Endodermal cell (in vitro differentiated cells): ENCODE measurements at places on chromosomes 2 and 18. TPM values are rescaled to one million over a fixed set of nuclear protein-coding genes. Genes with fewer than 3 reads are reported as not detected.
A peak's percentile ranks its signal among the peaks of the same experiment; 100 is the strongest.

DNAH7 gene
- 1.1 to 1.2 TPM (median 1.1 TPM) in 3 replicates for total RNA-seq

ZNG1B gene
- 40.9 to 55.7 TPM (median 47.1 TPM) in 3 replicates for total RNA-seq

GULP1 gene
- 26.5 and 29.6 TPM in 2 replicates for total RNA-seq

- no peak for DNase-seq
- H3K36me3 ChIP-seq: no peaks in the 10 kb centered on the region
- no peak overlapping the region for H3K4me3 ChIP-seq
- H3K4me1 ChIP-seq: no peaks in the 10 kb centered on the region
- no peaks in the 10 kb centered on the region for H3K27me3 ChIP-seq
- H3K27ac ChIP-seq: no peak overlapping the region
These were observed 521 bp upstream of the PROM2 start for GRCh38 chr2:95273566-95274290.

DNA sequence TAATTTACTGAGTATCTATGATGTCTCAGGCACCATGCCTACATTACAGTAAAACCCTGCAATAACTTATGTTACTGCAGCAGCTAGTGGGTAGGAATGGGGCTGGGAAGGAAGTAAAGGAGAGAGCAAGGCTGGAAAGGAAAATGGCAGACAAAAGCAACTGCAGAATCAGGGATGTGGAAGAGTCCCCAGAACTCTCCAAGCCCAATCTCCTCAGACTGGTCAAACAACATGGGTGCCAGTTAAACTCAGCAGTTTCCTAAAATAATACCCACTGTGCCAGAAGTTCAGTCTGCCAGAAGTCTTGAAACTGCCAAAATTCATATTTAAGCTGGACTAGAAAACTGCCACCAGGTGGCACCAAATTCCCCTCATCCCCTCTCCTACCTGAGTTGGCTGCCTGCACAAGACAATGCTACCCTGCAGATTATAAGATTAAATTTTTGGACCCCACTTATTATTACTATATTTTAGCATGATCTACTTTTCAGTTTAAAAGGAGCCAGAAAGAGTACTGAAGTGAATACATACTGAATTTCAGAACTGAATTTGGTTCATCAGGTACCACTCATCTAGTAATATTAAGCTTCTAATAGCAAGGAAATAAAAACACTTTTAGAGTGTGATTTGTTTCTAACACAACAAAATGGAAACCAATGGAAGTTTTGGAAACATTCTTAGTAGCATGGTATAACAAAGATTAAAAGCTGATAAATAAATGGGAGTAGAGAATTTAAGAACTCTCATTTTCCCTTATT, 86.8 kb upstream of the DNER start:
- no peak overlapping the region for H3K27ac ChIP-seq
- peaks cover 94% of the 10 kb centered on the region for H3K36me3 ChIP-seq
- no peak overlapping the region for H3K4me3 ChIP-seq
- H3K4me1 ChIP-seq: no peaks in the 10 kb centered on the region

GRCh38 chr2:139369423-139370409, 589.5 kb upstream of the NXPH2 start:
- H3K4me3 ChIP-seq: no peak overlapping the region
- no peaks in the 10 kb centered on the region for H3K36me3 ChIP-seq
- no peak overlapping the region for H3K27ac ChIP-seq
- DNase-seq: peak; percentile 60

- peaks cover 14% of the 10 kb centered on the region for H3K4me1 ChIP-seq
- DNase-seq: no peak
- H3K27ac ChIP-seq: peak overlapping the region; percentile 100
These were observed 2.7 kb upstream of the TGIF1 start for GRCh38 chr18:3447068-3447894.

DNA sequence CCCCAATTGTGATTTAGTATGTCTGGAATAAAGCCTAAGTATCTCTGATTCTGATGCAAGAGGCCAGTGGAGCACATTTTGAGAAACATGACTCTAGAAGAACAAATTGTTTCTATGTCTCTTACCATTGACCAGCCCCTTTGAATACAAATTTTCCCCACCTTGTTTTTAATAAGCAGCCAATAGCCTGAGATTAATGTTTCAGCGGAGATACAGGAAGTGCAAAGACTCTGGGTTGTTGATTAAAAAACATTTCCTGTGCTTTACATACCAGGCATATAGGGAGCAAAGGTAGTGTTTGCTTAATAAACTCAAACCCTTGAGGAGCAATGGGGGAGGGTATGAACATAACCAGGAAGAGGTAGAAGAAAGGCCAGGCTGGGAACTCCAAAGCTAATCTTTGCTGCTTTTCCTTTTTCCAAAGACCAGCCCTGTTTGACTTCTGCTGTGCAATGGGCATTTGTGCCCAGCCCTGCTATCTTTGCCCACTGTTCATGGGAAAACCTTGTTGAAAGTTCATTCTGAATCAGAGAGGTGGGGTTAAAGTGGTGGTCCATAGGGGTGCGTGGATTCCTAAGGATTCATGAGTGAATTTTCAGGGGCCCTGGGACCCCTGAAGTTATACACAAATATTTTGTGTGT, 29.3 kb downstream of the UPP2 start:
- DNase-seq: no peak
- peaks cover 21% of the 10 kb centered on the region for H3K4me1 ChIP-seq
- no peak overlapping the region for H3K27ac ChIP-seq
- no peaks in the 10 kb centered on the region for H3K27me3 ChIP-seq

DNA sequence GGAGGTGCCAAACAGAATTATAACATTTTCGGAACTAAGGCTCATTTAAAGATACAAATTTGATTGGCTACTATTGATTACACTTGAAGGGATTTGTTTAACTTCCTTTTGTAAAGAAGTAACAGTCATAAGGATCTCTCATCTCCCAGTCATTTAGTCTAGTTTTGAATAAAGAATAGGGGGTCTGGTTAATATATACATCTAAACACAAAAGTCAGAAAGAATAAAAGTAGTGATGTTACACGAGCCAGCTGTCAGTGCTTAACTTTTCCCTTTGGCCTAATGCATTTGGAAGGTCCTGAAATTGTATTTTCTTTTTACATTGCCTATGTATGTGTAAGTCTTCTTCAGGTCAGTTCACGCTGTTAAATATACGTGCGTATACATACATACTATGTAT, 8.1 kb downstream of the SEPTIN2 start:
- DNase-seq: no peak
- H3K27ac ChIP-seq: no peak overlapping the region
- H3K4me1 ChIP-seq: no peaks in the 10 kb centered on the region
- no peak overlapping the region for H3K4me3 ChIP-seq

DNA sequence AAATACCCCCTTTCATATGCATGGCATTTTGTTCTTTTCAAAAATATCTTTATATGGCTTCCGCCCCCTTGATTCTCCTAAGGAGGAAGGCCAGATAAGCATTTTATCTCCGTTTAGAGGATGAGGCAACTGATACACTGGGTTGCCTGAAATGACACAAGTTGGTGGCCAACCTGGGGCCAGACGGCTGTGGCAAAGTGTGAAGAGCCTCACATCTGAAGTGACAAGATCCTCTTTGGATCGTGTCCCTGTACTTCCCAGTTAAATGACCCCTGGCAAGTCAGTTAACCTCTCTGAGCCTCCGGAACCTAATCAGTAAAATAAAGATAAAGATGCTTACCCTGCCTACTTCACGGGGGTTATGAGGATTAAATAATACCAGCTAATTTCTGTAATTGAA, 4.6 kb downstream of the SETBP1 start:
- H3K27me3 ChIP-seq: no peaks in the 10 kb centered on the region
- peaks cover 5% of the 10 kb centered on the region for H3K36me3 ChIP-seq
- peaks cover 27% of the 10 kb centered on the region for H3K4me1 ChIP-seq
- DNase-seq: no peak

GRCh38 chr2:36373149-36373926, 17.8 kb downstream of the CRIM1 start:
- H3K4me3 ChIP-seq: no peak overlapping the region
- H3K27ac ChIP-seq: no peak overlapping the region
- peak; percentile 50 for DNase-seq

- no peaks in the 10 kb centered on the region for H3K36me3 ChIP-seq
- no peaks in the 10 kb centered on the region for H3K4me1 ChIP-seq
- H3K27me3 ChIP-seq: no peaks in the 10 kb centered on the region
- no peak for DNase-seq
- H3K27ac ChIP-seq: no peak overlapping the region
These were observed 103.1 kb downstream of the MSTN start for GRCh38 chr2:189959450-189959849.

- no peaks in the 10 kb centered on the region for H3K27me3 ChIP-seq
- no peaks in the 10 kb centered on the region for H3K36me3 ChIP-seq
- H3K4me3 ChIP-seq: no peak overlapping the region
- no peak overlapping the region for H3K27ac ChIP-seq
- no peak for DNase-seq
- H3K4me1 ChIP-seq: peaks cover 22% of the 10 kb centered on the region
These were observed 29.5 kb downstream of the LAMA3 start for GRCh38 chr18:23718731-23719130.

DNA sequence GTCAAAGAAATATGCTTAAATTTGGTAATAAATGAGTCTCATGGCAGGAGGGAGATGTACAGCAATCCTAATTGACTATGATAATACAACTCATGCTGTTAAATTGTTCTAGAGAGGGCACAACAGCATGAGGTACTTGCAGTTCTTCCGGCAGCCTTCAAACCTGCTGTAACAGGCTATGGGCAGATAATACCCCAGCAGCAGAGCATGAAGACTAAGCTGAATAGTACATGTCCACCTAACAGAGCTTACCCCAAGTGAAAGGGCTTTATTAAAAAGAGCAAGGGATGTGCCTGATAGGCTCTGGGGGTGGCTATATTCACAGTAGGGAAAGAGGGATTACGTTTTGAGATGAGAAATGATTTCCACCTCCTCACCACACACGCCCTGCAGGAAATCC, 28.9 kb downstream of the MRO start:
- H3K36me3 ChIP-seq: no peaks in the 10 kb centered on the region
- H3K27me3 ChIP-seq: no peaks in the 10 kb centered on the region
- DNase-seq: no peak

DNA sequence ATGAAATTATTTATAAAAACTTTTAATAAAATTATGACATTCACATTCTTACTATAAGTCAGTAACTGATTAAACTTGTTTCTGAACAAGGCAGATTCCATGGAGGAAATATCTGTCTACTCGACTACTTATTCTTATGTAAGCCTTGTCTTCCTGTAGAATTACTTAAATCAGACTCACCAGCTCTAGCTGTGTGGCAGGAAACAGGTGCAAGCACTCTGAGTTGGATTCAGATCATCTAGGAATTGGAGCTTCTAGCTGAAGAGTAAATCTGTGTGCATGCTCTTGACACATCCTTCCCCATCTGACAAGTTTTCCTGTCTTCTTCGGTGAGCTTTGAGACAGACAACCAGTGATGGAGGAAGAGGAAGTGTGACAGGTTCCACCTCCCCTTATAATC, 284.7 kb downstream of the TRIB2 start:
- H3K4me3 ChIP-seq: no peak overlapping the region
- H3K27me3 ChIP-seq: peaks cover 53% of the 10 kb centered on the region
- H3K36me3 ChIP-seq: no peaks in the 10 kb centered on the region

- H3K36me3 ChIP-seq: no peaks in the 10 kb centered on the region
- H3K4me1 ChIP-seq: peaks cover 3% of the 10 kb centered on the region
- H3K27me3 ChIP-seq: no peaks in the 10 kb centered on the region
These were observed 1189.4 kb downstream of the DSC3 start for GRCh38 chr18:29853126-29853525.

DNA sequence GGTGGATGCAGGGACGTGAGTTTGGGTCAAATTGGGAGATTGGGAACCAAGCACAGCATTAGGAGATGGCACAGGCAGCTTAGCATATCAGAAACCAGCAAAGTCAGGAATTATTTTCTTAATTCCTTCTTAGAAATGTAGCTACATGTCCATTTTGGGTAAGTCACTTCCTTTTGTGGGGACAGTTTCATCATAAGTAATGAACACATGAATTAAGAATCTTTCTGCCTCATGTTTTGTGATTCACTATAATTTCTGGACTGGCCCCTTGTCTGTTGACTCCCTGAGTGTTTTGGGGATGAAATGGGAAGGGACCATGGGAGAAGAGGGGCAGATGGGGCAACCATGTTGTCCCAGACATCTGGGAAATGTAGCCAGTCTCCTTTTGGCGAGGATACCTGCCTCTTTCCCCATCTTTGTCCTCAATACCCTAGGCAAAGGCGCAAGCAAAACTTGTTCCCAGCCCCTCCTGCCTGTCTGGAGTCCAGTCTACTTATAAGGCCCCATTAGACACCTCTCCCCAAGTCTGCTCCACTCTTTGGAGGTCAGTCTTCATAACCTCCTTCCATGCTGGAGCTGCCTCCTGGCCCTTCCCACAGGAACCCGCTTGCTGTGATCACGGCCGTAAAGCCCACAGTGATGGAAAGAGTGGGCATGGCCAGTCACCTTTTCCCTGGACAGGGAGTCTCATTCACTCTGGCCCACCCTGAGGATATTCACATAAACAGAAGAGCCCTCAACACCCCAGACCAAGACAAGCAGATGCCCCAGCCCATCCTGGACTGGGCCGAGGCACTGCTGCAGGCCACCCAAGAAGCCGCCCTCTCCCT, 25.7 kb downstream of the MTHFD2 start:
- peak; percentile 52 for DNase-seq
- no peak overlapping the region for H3K4me3 ChIP-seq
- H3K4me1 ChIP-seq: no peaks in the 10 kb centered on the region
- no peaks in the 10 kb centered on the region for H3K27me3 ChIP-seq

GRCh38 chr2:108217211-108217610, 22.6 kb upstream of the SULT1C3 start:
- no peaks in the 10 kb centered on the region for H3K4me1 ChIP-seq
- no peak for DNase-seq
- H3K27me3 ChIP-seq: no peaks in the 10 kb centered on the region
- no peak overlapping the region for H3K27ac ChIP-seq
- H3K36me3 ChIP-seq: no peaks in the 10 kb centered on the region

DNA sequence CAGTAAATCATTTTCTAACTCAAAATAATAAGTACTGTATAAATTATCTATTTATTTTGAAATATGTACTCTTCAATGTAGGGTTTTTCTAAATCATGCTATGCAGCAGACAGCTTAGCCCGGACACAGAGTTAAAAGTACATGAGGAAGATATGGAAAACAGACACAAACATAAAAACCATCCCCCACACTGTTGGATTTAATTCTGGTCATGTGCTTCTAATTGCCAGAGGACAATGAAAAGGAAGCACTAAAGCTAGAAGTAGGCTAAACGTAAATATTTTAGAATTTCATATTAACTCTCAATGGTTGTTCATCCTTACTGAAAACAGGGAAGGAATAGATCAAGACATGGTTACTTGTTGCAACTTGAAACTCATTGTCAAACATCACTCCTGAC, 420.7 kb downstream of the ERBB4 start:
- H3K4me1 ChIP-seq: no peaks in the 10 kb centered on the region
- no peaks in the 10 kb centered on the region for H3K27me3 ChIP-seq
- DNase-seq: no peak
- H3K36me3 ChIP-seq: no peaks in the 10 kb centered on the region

DNA sequence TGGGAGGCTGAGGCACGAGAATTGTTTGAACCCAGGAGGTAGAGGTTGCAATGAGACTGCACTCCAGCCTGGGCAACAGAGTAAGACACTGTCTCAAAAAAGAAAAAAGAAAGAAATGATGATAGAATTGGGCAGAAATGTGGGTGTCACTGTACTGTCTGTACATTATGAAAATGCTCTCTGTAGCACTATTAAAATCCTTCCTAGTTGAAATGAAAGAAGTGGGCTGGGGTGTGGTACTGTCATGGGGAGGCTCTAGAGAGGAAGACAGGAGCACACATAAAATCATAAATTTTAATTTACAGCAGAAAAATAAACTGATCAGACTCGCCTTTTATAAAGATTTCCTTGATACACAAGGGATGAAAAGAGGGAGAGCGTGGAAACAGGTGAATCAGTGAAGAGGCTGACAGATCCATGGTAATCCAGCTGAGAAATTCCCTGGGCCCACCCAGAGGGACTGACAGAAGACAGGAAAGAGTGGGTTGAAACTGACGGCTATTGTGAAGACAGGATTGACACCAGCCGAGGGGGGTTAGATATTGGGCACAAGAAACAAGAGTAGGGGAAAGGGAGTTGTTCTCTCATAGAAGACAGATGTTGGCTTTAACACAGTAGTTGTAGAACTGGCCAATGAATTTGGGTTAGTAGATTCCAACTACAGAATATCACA, 96.4 kb upstream of the ATL2 start:
- no peak overlapping the region for H3K4me3 ChIP-seq
- no peak for DNase-seq
